Cardiac septum (tissue), 1 donor: ENCODE measurements at places on chromosomes 13 and 19. TPM values are rescaled to one million over a fixed set of nuclear protein-coding genes. Genes with fewer than 3 reads are reported as not detected.

- no peak for DNase-seq
Measured at GRCh38 chr19:7349961-7350711, 1.4 kb downstream of the ARHGEF18 start.

Gene CDC34
- 78.2 TPM for total RNA-seq

- DNase-seq, result no peak
Measured at GRCh38 chr19:14772467-14772866, 5.9 kb downstream of the ADGRE2 start.

DNA sequence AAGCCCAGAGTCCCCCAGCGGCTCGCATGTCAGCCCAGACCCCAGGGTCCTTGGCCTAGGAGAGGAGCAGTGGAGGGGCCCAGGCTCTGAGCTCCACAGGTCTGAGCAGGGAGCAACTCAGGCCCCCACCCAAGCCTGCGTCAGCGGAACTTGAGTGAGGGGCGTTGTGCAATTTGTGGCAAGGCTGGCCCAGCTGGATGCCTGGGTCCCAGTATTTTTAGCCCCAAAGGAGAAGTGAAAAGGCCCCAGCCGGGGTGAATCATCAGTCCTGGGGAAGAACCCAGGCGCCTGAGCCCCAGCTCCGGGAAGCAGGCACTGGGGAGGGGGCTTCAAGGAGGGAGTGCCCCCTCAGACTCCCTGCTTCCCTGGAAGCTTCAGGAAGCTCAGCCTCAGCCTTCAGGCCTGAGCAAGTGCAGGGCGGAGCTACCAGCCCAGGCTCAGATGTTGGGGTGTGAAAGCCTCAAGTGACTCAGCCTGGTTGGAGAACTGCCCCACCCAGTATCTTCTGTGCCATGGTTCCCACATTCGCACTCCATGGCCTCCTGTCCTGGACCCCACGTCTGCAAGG is 7.2 kb downstream of the MED29 start:
- DNase-seq, result peak; percentile 96

GRCh38 chr13:87453244-87453643 is 217.9 kb upstream of the SLITRK5 start:
- no peak for DNase-seq

Gene ENOX1
- 6.6 TPM for total RNA-seq

Gene TBCB
- total RNA-seq, result 142 TPM

GRCh38 chr13:75579529-75579928 is 29.9 kb downstream of the UCHL3 start:
- no peak for DNase-seq

Gene WDR62
- 6.1 TPM for total RNA-seq

DNA sequence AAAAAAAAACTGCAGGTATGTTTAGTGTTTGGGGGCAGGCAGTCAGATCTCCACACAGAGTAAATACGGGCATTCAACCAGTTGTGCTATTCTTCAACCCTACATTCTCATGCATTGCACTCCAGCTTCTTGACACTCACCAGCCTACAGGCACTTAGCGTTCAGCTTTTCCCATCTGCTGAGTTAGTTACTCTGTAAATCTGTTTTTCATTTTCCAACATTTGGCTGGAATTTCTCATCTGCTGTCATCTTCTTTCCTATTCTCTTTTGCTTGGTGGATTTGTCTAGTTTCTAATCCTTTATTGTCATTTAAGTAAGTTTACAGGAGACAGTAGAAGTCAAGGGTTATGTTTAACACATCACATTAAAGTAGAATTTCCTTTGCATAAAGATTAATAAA is 1318.9 kb downstream of the OLFM4 start:
- DNase-seq, result no peak

Gene ADAMTSL5
- total RNA-seq, result 69.7 TPM

Gene LRRC4B
- 0.81 TPM for total RNA-seq

DNA sequence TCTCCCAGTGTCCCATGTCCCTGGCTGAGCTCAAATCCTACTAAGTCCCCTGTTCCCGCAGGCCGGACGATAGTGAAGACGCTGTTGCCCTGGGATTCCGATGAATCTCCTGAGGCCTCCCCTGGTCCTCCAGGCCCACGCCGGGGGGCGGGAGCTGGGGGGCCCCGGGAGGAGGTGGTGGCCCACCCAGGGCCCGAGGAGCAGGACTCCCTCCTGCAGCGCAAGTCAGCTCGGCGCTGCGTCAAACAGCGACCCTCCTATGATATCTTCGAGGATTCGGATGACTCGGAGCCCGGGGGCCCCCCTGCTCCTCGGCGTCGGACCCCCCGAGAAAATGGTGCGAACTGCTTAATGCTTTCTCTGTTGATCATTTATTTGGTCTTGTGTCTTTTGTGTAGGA is 5.9 kb downstream of the KMT2B start:
- DNase-seq, result no peak

Gene TNNT1
- 187 TPM for total RNA-seq

Gene STOML3
- not detected for total RNA-seq

DNA sequence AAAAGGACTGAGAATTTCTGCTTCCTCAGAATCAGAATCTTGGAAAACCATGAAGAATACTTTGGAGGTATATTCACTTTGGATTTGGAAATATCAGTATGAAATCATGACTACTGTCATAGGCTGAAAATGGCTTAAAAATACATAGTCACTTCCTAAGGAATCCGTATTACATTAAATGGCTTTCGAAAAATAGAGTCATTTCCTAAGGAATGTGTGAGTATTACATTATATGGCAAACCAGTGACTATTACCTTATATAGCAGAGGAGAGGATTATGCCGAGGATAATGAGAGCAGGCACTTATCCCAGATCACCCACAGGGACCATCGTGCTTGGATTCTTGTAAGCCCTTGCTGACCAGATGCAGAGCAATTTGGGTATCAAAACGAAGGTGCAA is 1471.8 kb downstream of the EFNB2 start:
- no peak for DNase-seq

- no peak for DNase-seq
Measured at GRCh38 chr19:38778733-38779132, 5.4 kb upstream of the LGALS7 start.

DNA sequence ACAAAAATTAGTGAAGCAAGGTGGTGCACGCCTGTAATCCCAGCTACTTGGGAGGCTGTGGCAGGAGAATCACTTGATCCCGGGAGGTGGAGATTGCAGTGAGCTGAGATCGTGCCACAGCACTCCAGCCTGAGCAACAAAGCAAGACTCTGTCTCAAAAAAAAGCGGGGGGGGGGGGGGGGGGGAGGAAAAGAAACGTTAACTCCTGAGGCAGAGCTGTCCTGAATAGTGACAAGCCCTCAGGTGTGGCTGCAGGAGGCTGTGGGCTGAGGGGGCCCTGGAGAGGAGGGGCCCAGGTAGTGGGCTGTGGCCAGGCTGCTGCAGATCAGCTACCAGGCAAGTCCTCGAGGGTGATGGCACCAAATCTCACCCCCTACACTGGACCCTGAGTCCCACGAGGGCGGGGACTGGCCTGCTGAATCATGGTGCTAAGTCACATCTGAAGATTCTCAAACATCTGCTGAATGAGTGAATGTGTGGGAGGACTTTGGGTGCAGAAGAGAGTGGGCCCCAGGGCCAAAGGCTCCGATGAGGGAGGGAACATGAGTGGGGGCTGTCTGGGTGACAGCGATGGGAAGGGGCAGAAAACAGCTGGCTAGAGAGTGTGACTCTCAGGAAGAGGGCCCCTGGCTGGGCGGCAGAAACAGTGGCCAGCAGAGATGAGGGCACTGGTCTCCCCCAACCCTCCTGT is 24.6 kb upstream of the ATP1A3 start:
- no peak for DNase-seq

Gene NOTCH3
- 60.0 TPM for total RNA-seq

DNA sequence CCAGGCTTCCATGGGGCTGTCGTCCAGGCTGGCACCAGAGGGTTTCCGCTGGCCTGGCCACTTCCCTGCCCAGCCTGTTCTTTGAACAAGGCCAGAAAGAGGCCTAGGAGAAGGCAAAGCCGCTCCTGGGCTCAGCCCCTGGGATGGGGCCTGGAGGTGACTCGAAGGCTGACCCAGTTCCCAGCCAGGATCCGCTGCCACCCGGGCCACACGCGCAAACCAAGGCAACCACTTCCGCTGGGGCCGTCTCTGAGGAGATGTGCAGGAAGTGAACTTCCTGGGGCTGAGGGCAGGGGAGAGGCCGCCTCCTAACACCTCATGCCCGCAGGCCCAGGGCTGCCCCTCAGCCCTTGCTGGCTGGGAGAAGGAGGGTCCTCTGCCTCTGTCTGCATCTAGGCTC is 15.2 kb downstream of the PLEKHF1 start:
- DNase-seq, result peak; percentile 88

GRCh38 chr19:14775869-14776586 is 2.3 kb downstream of the ADGRE2 start:
- peak; percentile 87 for DNase-seq

GRCh38 chr19:48053856-48054255 is 10.0 kb upstream of the CABP5 start:
- DNase-seq, result no peak

- DNase-seq, result no peak
Measured at GRCh38 chr19:38072776-38073750, 151.0 kb downstream of the DPF1 start.

GRCh38 chr19:18620311-18620710 is 7.6 kb downstream of the TMEM59L start:
- no peak for DNase-seq

Gene SIAH3
- total RNA-seq, result not detected

Gene NAA16
- 10.2 TPM for total RNA-seq

GRCh38 chr19:9808855-9809824 is 9.7 kb downstream of the FBXL12 start:
- DNase-seq, result no peak

DNA sequence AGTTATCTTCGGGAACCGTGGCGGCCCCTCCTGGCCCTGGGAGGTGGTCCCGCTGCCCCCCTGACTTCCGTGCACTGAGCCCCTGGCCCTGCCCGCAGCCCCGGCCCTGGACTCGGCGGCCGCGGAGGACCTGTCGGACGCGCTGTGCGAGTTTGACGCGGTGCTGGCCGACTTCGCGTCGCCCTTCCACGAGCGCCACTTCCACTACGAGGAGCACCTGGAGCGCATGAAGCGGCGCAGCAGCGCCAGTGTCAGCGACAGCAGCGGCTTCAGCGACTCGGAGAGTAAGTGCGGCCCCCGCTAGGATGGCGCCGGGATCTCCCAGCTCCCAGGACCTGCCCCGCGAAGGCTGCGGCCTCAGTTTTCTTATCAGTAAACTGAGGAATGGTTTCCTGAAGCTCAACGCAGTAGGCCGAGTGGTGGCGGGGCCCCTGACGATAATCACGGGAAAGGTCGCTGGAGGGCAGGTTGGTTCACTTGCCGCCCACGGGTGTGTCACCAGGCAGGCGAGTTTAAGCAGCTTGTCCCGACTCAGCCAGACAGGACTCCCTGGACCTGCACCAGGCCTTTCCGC is 924 bp downstream of the RGCC start:
- peak; percentile 84 for DNase-seq

DNA sequence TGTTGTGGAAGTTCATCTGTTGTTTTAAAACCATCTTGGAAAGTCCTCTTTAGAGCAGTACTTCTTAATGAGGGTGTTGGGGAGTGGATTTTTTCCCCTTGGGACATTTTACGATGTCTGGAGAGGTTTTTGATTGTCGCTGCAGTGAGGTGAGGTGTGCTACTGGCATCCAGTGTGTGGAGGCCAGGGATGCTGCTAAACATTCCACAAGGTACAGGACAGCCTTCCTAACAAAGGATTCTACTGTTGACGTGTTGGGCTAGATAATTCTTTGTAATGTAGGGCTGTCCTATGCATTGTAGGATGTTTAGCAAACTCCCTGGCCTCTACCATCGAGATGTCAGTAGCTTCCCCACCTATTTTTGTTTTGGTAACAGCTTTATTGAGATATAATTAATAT is 33.3 kb downstream of the NAA16 start:
- no peak for DNase-seq

Gene KLK1
- not detected for total RNA-seq

Gene GIPR
- total RNA-seq, result 6.9 TPM

- DNase-seq, result no peak
Measured at GRCh38 chr19:35090506-35091214, 25.0 kb upstream of the FXYD3 start.

Gene PABPC3
- total RNA-seq, result not detected

Gene RETN
- total RNA-seq, result 0.75 TPM

DNA sequence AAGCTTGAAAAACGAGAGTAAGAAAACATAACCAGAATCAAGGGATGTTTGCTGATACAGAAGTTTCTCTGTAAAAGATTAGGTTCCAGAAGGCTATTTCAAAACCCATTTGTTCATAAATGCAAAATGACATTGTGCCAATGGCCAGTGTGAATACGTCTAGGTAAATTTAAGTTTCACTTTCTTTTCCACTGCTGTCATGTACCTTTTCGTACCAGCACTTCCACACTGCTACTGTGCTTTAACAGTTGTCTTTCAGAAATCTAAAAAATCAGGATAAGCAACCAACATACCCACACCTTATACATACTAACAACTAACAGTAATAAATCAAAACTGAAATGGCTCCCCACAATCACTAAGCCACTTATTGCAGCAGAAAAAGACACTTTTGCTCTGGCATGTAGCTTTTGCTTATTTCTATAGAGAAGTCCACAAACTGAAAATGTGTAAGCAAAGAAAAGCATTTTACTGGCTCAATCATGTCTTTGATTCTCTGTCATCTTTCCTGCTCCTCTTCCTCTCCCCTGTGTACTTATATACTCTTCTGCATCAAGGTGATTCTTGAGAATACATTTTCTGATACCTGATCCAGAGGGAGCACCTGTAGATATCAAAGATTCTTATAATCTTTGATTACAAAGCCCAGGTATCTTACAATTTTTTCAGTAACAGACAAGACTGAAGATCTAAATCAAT is 34.3 kb downstream of the ELF1 start:
- DNase-seq, result no peak

Gene NDUFA13
- total RNA-seq, result 779 TPM

GRCh38 chr13:51950722-51951121 is 60.5 kb downstream of the ATP7B start:
- no peak for DNase-seq

DNA sequence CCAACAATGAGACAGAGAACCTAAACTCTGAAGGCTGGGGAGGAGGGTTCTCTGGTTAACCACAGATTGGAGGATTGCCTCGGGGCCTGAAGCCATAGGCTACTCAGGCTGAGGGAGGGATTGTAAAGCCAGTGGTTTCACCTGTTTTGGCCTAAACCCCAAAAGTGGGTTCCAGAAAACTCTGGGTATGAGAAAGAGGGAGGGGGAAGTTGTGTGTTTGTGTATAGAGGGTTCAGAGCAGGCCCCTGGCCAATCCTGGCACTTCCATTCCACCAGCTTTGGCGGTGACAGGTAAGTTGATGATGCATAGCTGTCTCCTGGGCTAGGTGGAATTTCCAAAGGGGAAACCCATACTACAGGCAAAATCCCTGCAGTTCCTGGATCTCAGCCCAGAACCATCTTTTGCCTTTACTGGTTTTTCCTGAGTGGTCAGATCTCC is 13.5 kb upstream of the CCDC97 start:
- no peak for DNase-seq
